ENCODE measurements at places on chromosomes 13 and 19. TPM values are rescaled to one million over a fixed set of nuclear protein-coding genes. Genes with fewer than 3 reads are reported as not detected.

The PCDH9 gene
- 4.8 TPM for total RNA-seq

The CELF5 gene
- not detected for total RNA-seq

The MBD3 gene
- total RNA-seq: 122 TPM

The LILRA1 gene
- not detected for total RNA-seq

The ZNF440 gene
- total RNA-seq: 8.4 TPM

The NOVA2 gene
- not detected for total RNA-seq

The COX7A1 gene
- total RNA-seq: not detected

The CLDN10 gene
- total RNA-seq: not detected

The GGN gene
- 0.41 TPM for total RNA-seq

The RBM42 gene
- 86.8 TPM for total RNA-seq

The BRME1 gene
- 5.6 TPM for total RNA-seq

The CEACAM8 gene
- not detected for total RNA-seq

The TPTE2 gene
- total RNA-seq: not detected

The SCGB2B2 gene
- 0.05 TPM for total RNA-seq

The CDC16 gene
- total RNA-seq: 23.1 TPM

The TMEM221 gene
- total RNA-seq: not detected

The DIRAS1 gene
- total RNA-seq: 0.72 TPM

The TFPT gene
- total RNA-seq: 61.6 TPM

The PNMA8A gene
- total RNA-seq: 27.8 TPM

The DIAPH3 gene
- 8.9 TPM for total RNA-seq

The NCAN gene
- total RNA-seq: 0.03 TPM

The CLPTM1 gene
- total RNA-seq: 53.4 TPM

The GSX1 gene
- not detected for total RNA-seq

The PSG2 gene
- total RNA-seq: not detected

The DZIP1 gene
- total RNA-seq: 63.3 TPM

The KATNAL1 gene
- total RNA-seq: 4.6 TPM

The ATP1A3 gene
- not detected for total RNA-seq

The ZNF880 gene
- total RNA-seq: 12.2 TPM

The CRB3 gene
- not detected for total RNA-seq

The TTC9B gene
- total RNA-seq: 0.72 TPM

The COL5A3 gene
- total RNA-seq: 2.6 TPM

The ZNF329 gene
- total RNA-seq: 10.2 TPM

The SLAIN1 gene
- total RNA-seq: 5.5 TPM

The PINLYP gene
- 0.61 TPM for total RNA-seq

The ZNF541 gene
- not detected for total RNA-seq

The MAB21L1 gene
- total RNA-seq: 1.5 TPM

The WDR62 gene
- total RNA-seq: 12.5 TPM

The ZNF559 gene
- 8.6 TPM for total RNA-seq

The ARGLU1 gene
- 129 TPM for total RNA-seq

The SHANK1 gene
- 0.77 TPM for total RNA-seq

The SHISA7 gene
- 0.03 TPM for total RNA-seq

The SPINT2 gene
- not detected for total RNA-seq

The ACP7 gene
- total RNA-seq: not detected

The CGB7 gene
- not detected for total RNA-seq

The CEACAM7 gene
- not detected for total RNA-seq

The ZNF460 gene
- 61.4 TPM for total RNA-seq

The TEX30 gene
- 24.6 TPM for total RNA-seq

The ATP12A gene
- not detected for total RNA-seq

The RFPL4A gene
- 2.7 TPM for total RNA-seq

The TLE6 gene
- 1.4 TPM for total RNA-seq

The EBI3 gene
- 1.8 TPM for total RNA-seq

The GTPBP3 gene
- total RNA-seq: 62.5 TPM
